Activated T-helper 1 cell treated with anti-CD3 and anti-CD28 coated beads, Interleukin-2, amount 50 U/mL, for 16 hours (primary cell): ENCODE measurements at places on chromosomes 1 and 21.

DNA sequence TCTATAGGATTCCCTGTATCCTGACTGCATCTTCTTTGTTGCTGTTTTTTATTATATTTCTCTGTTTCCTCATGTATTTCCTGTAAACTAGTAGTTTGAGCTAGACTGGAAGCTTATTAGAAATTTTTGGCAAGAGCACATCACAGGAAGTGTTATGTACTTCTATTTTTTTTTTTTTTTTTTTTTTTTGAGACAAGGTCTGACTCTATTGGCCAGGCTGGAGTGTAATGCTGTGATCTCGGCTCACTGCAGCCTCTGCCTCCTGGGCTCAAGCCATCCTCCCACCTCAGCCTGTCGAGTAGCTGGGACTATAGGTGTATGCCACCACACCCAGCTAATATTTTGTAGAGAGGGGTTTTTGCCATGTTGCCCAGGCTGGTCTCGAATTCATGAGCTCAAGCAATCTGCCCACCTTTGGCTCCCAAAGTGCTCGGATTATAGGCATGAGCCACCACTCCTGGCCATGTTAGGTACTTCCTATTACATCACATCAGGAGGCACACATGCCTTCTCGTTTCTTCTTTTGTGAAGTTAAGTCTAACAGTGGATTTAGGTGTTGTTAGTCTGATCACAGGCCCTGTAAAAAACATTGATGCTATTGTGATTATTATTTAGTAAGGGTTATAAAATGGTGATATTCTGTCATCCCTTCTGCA, 12.5 kb downstream of the C1orf21 start:
- DNase-seq: no peak

DNA sequence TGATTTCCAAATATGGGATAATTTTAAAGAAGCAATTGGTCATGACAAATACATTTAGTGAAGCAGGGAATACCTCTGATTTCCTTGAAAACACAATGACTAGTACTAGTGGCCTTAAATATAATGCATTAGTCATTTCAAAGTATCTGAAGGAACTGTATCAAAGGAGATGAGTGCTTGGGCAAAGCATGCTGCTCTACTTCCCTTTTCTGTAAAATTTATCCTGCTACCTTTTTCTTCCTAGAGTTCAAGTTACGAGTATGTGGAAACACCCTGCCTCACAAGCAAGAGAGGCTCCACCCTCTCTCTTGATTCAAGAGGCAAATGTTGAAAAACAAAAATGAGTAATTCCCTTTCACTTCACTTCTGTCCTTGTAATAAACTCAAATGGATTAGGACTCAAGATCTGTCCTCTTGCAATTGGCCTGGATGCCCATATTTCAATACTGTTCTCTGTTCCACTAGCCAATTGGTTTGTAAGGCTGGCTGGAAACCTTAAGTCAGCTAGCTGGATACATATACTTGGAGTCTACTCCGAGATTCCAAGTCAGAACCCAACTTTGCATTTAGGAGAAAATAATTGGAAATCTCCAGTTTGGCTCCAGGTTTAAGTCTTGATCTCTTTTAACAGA, 92.5 kb downstream of the CDC42BPA start:
- no peak for DNase-seq

DNA sequence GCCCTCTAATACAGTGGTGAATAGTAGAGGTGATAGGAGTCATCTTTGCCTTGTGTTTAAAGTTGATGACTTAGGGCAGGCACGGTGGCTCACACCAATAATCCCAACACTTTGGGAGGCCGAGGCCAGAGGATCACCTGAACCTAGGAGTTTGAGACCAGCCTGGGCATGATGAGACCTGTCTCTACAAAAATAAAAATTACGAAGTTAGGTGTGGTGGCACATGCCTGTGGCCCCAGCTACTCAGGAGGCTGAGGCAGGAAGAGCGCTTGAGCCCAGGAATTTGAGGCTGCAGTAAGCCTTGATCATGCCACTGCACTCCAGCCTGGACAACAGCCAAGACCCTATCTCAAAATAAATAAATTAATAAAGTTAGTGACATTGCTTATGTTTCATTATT, 26.6 kb downstream of the CAPZA1 start:
- DNase-seq: no peak

DNA sequence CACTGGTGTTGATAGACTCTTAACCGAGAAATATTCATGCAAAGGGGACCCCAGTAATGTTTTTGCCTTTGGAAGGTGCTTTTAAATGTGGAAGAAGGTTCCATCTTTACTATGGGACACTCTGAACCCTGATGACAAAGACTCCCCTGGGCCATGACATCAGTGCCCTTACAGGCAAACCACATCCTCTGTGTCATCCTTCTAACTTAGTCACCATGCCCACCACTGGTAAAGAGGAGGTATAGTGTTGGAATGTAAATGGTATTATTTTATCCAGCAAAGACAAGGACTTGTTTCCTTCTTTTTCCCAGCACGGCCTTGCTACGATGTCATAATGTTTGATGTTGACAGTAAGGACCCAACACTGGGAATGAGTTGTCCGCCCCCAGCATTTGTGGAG, 12.6 kb downstream of the METTL13 start:
- DNase-seq: peak; percentile 22

DNA sequence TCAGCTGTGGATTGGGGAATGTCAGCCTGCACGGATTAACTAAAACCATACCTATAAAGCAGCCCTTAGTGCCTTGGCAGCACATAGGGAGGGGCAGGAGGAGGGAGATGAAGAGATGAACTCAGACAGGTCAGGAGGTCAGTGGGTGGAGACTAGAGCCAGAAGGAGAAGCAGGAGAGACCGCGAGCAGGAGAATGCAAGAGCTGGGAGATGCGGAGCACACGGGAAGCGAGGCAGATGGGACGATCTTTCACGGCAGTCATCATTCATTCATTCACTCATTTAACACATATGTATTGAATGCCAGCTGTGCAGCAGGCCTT, 41.9 kb downstream of the NEK2 start:
- DNase-seq: no peak

GRCh38 chr1:18541046-18541795, 60.5 kb downstream of the KLHDC7A start:
- DNase-seq: no peak

DNA sequence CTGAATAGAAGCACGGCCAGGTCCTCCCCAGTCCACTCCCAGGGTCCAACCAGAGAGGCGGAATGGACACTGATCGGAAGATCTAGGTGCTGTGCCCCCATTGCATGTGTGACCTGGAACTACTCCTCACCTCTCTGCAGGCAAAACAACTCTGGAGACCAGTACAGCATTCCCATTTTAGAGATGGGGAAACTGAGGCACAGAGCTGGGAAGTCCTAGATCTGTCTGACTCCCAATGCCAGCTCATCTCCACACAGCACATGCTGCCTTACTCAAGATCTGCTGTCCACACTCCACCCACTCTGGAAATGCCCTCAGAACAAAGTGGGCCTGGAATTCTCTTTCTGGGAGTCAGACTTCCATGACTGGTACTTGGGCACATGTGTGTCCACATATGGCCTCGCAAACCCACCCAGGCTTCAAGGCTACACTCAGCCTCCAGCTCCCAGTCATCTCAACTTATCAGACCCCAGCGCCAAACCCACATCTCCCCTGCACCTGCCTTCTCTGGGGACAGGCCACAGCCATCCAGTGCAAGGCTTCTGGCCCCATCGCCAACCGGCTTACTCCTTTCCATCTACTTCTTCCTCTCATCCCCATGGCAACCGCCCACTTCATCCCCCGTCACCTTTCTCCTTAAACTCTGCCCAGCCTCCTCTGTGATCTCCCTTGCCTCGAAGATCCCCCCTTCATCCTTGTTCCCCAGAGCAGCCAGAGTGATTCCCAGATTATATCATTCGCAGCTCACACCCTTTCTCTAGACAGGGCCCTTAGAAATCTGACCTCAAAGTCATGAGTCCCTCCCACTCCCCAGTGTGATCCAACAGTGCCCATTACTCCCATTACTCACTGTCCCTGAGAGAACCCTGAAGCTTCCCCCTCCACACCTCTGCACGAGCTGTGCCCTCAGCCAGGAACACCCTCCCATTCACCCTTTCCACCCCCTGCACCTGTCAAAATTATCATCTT, 2.7 kb downstream of the COL8A2 start:
- DNase-seq: no peak

GRCh38 chr1:244137725-244138124, 86.6 kb downstream of the ZBTB18 start:
- DNase-seq: no peak

- DNase-seq: no peak
These were observed 5.0 kb downstream of the PPOX start for GRCh38 chr1:161171191-161171590.

DNA sequence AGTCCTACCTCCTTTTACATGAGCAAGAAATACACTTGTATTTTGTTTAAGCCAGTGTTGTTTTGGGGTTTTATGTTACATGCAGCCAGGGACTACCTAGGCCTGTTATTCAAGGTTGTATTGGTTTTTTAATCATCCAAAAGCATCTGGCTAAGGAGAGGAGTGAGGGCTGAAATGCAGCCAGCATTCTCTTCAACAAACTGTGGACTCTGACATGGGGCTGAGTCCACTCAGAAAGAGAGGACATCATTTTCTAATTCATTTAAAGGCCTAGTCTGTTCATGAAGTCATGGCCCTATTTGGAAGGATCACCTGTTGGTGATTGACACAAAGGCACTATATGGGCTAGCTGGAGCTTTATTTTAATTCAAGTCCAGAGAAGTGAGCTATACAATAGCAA, 190.4 kb downstream of the TTLL7 start:
- no peak for DNase-seq

DNA sequence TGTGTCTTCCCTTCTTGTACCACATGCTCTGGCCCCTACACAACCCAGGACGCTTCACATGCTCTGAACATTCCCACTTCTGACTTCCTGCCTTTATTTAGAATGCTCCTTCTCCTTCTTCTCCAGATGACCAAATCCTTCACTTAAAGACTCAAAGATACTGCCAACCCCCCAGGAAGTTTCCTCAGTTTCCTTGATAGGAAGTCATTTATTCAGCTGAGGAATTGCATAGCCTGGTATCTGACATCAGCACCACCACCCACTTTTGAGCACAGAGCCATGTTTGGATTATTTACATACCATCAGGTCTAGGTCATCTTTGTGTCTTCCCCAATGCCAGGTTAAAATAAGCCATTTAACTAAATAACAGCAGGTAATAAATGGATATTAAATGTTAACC, 42.4 kb downstream of the GFI1 start:
- DNase-seq: no peak

GRCh38 chr1:10728595-10729410, 67.6 kb downstream of the CASZ1 start:
- no peak for DNase-seq

DNA sequence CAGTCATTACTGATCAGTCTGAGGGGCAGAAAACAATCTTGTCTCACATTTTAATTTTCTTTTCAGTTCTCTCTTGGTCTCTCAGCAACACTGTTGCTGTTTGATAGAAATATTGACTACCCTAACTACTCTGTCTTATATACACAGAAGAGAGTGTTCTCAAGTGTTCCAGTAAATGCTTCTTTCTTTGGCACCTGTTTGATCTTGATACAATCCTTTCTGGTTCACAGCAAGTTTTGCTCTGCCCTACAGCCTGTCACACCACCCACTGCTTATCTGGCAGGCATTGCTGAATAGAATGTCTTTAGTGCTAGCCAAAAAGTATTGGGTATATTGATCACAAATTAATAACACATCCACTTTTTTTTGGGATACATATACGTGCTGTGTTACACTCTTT, 75.7 kb upstream of the WLS start:
- DNase-seq: no peak

DNA sequence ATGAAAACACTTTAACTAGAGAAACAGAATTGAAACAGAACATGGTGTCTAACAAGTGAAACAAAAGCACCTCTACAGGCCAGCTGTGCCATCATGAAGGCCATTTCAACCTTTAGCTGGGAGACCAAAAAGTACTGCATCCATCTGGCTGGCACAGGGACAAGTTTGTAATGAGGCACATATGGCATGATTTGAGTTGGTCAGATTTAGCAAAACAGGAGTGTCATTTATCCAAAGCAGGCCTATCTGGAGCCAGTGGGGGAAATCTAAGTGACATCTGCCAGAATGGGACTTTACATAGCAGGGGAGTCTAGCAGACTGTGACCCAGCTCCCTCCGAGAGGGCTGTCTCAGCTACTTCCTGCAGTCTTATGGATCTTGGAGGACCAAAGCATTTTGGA, 51.9 kb downstream of the DNTTIP2 start:
- no peak for DNase-seq

- DNase-seq: no peak
These were observed 23.0 kb downstream of the ERICH3 start for GRCh38 chr1:74650561-74650960.

- no peak for DNase-seq
These were observed 573.5 kb downstream of the SMYD3 start for GRCh38 chr1:245933431-245934045.

DNA sequence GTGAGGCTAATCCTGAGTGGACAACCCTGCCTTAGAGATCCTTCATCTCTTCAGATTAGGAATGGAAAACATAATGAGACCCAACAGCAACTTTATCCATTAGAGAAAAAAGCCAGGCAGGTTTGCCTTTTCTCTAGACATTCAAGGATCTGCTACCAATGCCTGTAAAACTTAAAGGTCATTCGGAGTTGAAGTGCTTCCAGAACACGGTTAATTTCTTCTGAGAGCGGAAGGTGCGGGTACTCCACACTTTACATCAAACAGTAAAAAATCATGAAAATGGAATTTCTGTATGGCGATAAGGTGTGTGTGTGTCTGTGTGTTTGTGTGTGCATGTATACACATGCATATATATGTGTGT, 65.2 kb upstream of the PRKACB start:
- DNase-seq: no peak

DNA sequence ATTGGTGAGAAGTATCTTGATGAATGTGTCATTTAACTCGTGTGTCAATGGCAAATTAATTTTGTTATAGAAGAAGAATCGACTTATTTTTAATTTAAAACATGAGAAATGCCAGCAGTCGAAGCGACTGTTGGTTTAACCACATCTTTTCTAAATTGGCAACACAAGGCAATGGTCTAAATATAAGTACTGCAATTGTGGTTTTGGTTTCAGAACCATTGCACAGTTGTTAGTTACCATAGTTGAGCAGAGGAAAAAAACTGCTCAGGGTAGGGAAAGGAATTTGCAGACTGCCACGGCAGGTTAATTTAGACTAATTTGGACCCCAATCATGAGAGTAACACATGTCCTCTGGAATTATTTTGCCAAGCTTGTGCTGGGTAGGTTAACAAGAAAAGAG, 185.6 kb upstream of the RUNX1 start:
- DNase-seq: no peak

- DNase-seq: no peak
These were observed 618.2 kb downstream of the BRINP3 start for GRCh38 chr1:189859385-189859977.
